Urothelium cell line (cell line): ENCODE measurements at places on chromosomes 2 and 18.
A peak's percentile ranks its signal among the peaks of the same experiment; 100 is the strongest.

DNA sequence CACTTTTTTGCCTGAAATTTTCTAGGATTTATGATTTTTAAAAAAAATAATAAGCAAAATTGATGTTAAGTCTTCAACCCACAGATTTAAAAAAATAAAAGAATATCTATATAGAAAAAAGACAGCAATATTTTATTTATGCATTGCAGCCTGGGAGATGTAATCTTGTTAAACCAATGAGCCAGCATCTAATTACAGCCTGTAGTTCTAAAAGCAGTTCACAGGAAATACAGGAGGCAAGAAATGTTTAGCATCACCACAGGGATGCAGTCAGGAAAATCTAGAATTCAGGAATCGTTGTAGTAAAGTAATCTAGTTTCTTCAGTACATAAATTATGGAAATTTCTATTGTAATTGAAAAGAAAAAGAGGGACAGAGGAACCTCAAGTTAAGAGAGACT, 17.2 kb downstream of the UGGT1 start:
- no peak for DNase-seq

GRCh38 chr18:43129946-43130524, 14.6 kb upstream of the RIT2 start:
- DNase-seq: peak; percentile 12

DNA sequence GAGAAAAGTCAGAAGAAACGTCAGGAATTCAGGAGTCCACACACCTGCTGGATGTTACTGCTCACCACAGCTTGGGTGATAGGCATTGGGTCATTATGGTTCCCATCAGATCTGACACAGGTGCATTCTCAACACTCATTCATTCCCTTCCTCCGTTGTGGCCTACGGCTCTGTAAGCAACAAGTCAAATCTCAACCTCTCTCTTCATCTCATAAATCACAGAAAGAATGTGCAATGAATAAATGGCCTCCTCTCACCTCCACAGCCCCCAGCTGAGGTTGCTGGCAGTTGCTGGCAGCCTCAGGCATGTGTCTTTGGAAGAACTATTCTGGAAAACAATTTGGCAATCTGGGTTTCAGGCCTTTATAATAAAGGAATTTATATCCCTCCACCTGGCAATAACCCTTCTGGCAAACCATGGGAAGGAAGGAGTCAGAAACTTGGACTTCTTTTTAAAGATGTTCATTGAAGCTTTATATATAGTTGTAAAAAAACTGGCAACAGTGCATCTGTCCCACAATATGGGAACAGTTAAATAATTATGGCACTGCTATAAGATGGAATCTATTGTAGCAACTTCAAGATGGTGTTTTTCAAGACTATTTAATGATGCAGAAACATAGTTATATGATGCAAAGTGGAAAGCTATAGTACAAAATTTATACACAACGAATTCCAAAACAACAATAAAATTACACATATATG, 175.4 kb downstream of the ANAPC1 start:
- peak; percentile 40 for DNase-seq

DNA sequence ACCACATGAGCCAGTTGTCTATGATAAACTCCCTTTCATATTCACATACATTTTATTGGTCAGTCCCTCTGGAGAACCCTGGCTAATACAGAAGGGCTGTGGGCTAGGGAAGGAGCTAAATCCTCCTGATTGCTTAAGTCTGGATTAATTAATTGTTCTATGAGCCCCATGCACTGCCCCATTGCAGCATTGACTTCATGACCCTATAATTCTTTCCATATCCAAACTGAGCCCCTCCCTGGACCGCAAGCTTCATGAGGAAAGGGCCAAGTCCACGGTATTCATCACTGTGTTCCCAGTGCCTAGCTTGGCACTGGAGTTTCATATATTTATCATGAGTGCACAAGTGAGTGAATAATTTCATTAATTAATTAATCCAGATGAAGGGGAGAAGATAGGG, 124.0 kb downstream of the MBD2 start:
- DNase-seq: no peak

- no peak for DNase-seq
Measured at GRCh38 chr18:24315170-24315569, 82.5 kb downstream of the OSBPL1A start.

DNA sequence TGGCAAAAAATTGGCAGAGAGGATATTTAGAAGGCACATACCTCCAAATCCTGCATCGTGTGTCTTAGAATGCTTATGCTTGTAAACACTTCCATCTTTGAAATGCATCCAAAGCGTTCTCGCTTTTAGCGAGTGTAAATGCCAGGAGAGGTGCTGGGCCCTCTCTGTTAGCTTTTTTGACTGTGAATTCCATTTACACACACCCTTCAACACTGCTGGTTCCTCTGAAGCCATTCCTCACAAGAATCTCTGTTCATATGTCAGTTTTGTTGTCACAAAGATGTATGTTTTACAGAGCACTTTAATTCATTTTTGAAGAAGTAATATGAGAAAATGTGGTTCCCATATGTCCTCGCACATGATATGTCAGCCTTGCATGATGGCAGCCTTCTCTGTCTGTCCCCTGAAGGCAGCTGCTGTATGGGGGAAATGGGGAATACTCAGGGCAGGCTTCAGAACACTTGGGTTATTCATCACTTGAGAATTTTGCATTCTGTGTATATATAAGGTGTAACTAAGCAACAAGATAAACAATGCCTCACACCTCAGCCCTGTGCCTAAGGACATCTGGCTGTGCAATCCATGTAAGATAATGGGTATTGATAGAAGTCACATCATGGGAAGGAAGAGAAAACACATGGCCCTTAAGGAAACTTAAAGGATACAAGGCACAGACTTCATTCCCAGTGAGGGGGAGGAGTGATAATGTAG, 52.3 kb downstream of the RAB27B start:
- no peak for DNase-seq

DNA sequence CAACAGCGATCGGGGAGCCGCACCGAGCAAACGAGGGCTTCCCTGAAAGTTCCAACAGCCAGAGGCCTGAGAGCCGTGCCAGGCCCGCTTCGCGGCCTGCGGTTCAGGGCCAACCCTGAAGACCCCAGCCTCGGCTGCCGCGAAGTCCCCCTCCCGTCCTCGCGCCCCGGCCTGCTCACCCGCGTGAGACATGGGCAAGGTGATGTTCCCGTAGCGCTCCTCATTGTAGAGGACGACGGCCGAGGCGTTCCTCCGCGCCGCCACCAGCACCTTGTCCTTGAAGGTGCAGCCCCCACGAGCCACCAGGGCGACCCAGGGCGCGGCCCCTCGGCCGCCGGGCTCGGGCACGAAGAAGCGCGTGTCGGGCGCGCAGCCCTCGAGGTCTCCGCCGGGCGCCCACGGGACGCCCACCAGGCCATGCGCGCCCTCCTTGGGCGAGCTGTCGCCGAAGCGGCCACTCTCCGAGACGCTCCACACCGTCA, 510 bp downstream of the RNF149 start:
- peak; percentile 53 for DNase-seq

DNA sequence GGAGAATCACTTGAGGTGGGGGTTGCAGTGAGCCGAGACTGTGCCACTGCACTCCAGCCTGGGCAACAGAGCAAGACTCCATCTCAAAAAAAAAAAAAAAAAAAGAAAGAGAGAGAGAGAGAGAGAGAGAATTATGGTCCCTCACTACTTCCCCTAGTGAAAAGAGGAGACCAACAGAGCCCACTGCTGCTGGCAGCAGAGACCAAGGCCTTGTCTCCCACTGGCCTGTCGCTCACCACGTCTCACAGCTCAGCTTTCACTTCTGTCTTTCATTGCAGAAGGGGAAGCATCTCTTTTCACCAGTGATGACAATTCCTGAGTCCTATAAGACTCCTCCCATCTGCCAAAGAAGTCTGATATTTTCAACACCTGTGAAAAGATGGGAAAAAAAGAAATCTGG, 81.3 kb downstream of the CLHC1 start:
- DNase-seq: no peak
